ENCODE measurements at places on chromosomes 12 and 14. TPM values are rescaled to one million over a fixed set of nuclear protein-coding genes. Genes with fewer than 3 reads are reported as not detected.

PPP1R1A gene
- total RNA-seq: not detected

INHBE gene
- 0.17 TPM for total RNA-seq

AMHR2 gene
- total RNA-seq: not detected

TMEM116 gene
- 24.4 TPM for total RNA-seq

BCAT1 gene
- 15.8 TPM for total RNA-seq

STYK1 gene
- 0.12 TPM for total RNA-seq

AQP6 gene
- not detected for total RNA-seq

PRIM1 gene
- total RNA-seq: 32.6 TPM

DNM1L gene
- 75.1 TPM for total RNA-seq

PMEL gene
- total RNA-seq: 1.1 TPM

GCH1 gene
- total RNA-seq: 17.0 TPM

BAG5 gene
- total RNA-seq: 21.0 TPM

RNASE2 gene
- total RNA-seq: not detected

PEBP1 gene
- total RNA-seq: 341 TPM

TMPO gene
- 265 TPM for total RNA-seq

PTPRQ gene
- 0.12 TPM for total RNA-seq

Data from A172 (cell line).